Omental fat pad (tissue), 4 donors: ENCODE measurements at places on chromosomes 2 and 18. TPM values are rescaled to one million over a fixed set of nuclear protein-coding genes. Genes with fewer than 3 reads are reported as not detected.

- DNase-seq, result no peak
Measured at GRCh38 chr2:43559391-43560230, 36.2 kb downstream of the THADA start.

- DNase-seq, result no peak
Measured at GRCh38 chr2:196341277-196341841, 170.0 kb upstream of the STK17B start.

GRCh38 chr18:25164848-25165811, 186.8 kb downstream of the ZNF521 start:
- no peak for DNase-seq

Gene RAB3GAP1
- total RNA-seq, result 46.4 TPM

Gene IL36B
- not detected for total RNA-seq

GRCh38 chr2:147348931-147349555, 495.8 kb upstream of the ACVR2A start:
- DNase-seq, result no peak

GRCh38 chr2:45622336-45623075, 11.4 kb upstream of the SRBD1 start:
- DNase-seq, result no peak

- no peak for DNase-seq
Measured at GRCh38 chr2:131445896-131446295, 30.0 kb upstream of the TUBA3D start.

Gene SP100
- 223 TPM for total RNA-seq

Gene DSC2
- 12.2 TPM for total RNA-seq

GRCh38 chr2:177296040-177296439, 31.5 kb upstream of the NFE2L2 start:
- no peak for DNase-seq
